ENCODE measurements at places on chromosomes 7 and 10.

- no peak for DNase-seq
Observed at GRCh38 chr10:96673318-96674099, 46.8 kb downstream of the PIK3AP1 start.

DNA sequence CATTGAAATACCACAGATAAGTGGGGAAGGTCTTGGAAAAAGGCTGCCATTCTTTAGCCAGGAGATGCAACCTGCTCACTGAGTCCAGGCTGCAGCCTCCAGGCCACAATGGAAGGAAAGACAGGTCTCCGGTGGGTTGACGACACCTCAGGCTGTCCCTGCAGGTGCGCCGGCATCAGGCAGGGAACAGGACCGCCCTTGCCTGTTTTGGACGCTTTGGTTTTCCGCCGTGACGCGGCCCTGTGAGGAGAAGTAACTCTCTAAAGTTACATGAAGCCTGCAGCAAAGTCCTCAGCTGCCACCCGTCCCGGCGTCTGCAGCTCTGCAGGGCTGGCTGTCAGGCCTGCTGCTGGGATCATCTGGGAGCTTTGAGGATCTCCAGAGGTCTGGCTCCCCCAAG lies 147.0 kb downstream of the WDR37 start:
- no peak for DNase-seq

DNA sequence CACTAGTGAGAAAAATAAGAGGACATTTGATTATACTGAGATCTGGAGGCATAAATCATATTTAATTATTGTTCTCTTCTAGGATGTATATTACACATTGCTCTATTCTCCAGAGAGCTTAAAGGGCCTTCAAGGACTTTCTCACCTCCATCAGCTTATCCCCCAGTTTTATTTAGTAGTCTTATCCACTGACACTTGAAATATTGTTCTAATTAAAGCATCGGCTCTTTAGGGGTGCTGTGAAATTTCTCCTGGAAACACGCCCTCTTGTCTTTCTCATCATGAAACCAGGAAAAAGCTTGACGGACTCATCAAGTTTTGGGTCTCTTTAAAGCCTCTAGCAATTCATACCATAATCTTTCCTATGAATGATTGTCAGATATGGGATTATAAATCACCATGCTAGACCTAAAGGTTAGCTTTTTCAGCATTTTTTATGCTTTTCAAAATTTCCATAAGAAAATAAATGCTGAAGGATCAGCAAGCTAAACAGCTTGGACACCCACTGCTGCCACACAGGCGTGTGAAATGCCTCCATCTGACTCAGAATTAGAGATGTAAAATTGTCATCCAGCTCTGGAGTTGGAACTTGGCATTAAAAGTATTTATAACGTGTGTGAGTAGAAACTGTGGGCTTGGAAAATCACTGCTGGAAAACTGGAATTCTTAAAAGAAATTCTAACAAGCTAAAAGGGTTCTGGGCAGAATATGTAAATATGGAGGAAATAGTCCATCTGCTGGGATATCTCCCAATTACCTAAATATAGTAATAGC lies 216.3 kb downstream of the CHRM2 start:
- DNase-seq: no peak

DNA sequence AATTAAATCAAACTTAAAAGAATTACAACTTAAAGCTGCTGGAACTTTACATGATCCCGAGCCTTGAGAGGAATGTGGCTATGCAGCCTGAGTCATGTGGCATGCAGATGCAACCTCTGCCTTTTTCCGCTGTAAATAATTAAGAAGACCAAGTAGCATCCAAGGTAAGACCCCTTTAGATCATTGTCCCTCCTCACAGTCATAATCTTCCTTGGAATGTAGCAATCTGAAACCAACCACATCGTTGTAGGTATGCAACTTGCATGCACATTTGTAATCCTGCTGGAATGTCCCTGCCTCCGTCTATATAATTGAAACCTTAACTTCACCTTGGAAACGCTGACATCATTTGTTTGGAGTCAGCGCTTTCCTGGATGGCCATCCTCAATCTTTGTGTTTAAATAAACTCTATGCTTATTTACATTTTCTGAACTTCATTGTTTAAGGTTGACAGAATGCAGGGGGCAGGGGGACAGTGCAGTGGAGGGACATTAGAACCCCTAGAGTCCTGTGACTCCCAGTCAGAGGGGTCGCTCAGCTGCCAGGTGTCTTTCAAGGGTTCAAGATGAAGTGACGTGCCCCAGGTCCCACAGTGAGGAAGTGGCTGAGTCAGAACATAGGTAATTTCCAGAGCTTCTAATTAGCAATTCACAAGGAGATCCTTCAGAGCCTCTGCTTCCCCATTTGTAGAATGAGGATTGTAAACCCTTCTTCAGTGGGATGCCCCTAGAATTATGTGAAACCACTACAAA lies 110.7 kb downstream of the RALA start:
- peak; percentile 6 for DNase-seq

DNA sequence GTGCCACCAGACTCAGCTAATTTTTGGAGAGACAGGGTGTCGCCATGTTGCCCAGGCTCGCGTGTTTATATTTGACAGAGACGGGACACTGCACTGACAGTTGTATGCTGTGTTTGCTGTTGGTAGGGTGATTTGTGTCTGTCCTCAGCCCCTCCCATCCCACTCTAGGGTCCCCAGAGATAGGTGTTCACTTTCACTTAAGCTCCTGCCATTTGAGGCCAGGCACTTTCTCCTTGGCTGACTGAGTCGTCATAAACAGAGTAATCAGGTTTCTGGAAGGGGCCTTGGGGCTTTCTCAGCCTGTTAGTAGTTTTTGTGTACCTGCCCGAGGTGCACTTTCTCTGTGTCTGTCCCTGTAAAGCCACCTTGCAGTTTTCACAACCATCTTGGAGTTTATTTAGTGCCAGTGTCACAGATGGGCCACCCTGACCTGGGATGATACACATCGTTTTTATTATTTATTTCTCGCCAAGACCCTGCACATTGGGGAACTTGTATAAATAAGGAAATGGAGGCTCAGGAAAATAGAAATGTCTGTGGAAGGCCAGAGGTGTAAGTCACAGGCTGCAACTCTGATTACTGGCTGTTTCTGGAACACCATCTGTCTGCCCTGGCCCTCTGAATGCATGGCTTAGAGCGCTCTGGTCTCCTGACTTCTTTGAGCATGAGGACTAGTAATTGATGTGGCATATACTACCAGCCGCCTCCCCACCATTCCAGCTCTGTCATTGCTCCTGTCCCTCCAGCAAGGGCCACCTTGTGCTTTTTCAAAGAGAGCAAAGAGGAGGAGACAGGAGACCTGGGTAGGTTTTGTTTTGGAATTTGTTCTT lies 81.9 kb upstream of the PDCD4 start:
- no peak for DNase-seq

DNA sequence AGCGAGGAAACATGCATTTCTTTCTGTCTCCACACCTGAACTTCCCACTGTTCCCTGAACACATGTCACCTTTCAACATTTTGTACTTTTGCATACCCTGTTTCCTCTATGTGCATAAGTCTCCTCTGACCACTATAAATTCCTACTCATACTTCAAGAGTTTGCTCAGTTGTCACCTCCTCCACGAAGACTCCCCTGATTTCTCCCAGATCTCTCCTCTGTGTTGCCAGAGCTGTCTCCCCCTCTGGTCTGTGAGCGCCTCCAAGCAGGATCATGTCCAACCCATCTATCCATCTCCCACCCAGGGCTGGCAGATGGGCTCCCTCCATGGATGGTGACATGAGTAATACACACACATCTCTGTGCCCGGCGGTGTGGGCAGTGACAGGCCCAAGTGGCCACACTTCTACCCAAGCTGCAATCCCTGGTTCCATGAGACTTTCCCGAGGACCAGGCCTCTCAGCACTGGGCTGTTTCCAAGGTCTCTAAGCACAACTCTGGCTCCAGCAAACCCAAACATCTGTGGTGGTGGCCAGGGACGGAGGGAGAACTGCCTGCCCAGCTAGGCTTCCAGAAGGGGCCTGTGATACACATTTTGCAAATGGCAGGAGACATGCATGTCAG lies 135.9 kb downstream of the GRID1 start:
- DNase-seq: no peak

GRCh38 chr7:36145686-36146085 lies 7.4 kb upstream of the EEPD1 start:
- DNase-seq: no peak

DNA sequence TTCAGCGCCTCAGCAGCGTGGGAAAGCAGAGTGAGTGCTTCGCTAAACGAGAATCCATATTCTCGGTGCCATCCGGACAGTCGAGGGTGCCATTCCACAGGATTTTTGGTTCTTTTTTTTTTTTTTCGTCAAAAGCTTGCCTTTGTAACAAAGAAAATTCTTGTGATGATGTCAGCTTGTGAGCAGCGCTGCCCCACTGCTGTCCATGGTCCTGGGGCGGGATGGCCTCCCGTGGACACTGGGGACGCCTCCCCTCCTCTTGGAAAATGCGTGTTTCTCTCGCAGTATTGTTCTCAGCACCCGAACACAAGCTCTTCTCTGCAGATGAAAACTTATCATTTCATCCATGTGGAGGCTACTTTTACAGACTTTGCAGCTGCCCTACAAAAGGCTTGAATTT lies 477.4 kb downstream of the TCERG1L start:
- DNase-seq: no peak

- DNase-seq: no peak
Observed at GRCh38 chr7:77223261-77223660, 23.6 kb upstream of the FGL2 start.

GRCh38 chr10:90205340-90205739 lies 503.9 kb downstream of the KIF20B start:
- DNase-seq: no peak

DNA sequence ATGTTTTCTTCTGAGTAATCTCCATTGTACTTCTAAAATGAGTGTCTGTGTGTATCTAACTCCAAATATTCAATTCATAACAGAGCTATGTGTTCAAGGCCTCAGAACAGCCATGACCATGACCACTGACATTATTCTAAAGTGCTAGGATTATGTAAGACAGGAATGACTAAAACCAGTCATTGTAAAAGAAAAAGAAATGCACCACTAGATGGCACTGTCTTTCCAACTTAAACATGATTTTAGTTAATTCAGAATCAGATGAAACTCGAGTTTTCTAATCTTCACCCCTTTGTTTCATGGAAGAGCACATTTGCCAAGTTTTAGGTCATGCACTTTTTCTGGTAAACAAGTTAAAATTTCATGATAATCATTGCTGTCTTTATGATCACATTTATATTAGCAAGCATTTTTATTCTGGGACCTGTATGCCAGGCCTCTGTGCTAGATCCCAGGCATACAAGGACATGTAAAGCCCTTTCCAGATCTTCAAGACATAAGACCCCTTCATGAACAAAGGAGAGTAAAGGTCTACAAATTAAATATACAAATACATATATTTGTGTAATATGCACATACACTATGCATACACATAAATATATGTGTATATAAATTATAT lies 26.1 kb upstream of the RSU1 start:
- DNase-seq: no peak

All from activated CD4-positive, alpha-beta T cell treated with anti-CD3 and anti-CD28 coated beads, Interleukin-2, amount 50 U/mL, for 4 hours (primary cell).